Activated CD8-positive, alpha-beta T cell treated with anti-CD3 and anti-CD28 coated beads for 36 hours (primary cell): ENCODE measurements at places on chromosomes 5 and 9.

DNA sequence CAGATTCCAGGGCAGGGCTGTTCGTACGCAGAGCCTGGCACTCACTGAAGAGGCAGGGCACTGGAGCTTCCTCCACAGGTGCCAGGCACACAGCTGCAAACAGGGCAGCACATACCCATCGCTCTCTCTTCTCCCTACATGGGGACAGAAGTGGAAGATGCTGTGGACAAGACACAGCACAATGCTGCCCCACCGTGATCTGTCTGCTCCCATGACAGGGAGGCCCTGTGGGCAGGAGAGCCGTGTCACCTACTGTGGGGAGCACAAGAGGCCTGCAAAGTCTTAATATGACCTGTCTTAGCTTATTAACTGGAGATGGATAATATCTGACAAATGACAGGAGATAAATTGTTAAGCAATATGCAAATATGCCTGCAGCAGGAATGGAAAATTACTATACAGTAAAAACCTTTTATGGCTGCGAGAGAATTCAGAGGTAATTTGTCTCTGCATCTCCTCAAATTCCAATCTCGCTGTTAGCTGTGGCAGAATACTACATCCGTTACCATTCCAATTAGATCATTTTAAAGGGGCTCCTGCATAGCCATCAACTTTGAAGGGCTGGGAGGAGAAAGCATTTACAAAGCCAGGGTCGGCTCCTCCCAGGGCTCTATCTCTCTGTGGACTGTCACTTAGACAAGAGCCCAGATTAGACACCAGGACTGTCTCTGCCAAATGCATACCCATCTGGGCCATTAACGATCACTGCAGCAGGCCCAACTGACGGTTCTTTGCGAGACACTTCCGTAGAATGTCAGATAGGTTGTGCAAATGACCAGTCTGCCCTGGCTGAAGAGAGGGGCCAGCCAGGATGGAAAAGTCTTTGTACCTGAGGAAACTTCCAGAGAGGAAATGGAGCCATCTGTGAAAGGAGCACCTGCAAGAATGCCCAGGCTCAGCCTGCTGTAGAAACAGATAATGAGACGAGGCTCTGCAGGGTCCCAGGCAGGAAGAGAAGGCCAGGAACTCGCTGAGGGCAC, 90.7 kb upstream of the FSTL4 start:
- no peak for DNase-seq

- no peak for DNase-seq
Observed at GRCh38 chr9:19940811-19941535, 152.1 kb upstream of the SLC24A2 start.

DNA sequence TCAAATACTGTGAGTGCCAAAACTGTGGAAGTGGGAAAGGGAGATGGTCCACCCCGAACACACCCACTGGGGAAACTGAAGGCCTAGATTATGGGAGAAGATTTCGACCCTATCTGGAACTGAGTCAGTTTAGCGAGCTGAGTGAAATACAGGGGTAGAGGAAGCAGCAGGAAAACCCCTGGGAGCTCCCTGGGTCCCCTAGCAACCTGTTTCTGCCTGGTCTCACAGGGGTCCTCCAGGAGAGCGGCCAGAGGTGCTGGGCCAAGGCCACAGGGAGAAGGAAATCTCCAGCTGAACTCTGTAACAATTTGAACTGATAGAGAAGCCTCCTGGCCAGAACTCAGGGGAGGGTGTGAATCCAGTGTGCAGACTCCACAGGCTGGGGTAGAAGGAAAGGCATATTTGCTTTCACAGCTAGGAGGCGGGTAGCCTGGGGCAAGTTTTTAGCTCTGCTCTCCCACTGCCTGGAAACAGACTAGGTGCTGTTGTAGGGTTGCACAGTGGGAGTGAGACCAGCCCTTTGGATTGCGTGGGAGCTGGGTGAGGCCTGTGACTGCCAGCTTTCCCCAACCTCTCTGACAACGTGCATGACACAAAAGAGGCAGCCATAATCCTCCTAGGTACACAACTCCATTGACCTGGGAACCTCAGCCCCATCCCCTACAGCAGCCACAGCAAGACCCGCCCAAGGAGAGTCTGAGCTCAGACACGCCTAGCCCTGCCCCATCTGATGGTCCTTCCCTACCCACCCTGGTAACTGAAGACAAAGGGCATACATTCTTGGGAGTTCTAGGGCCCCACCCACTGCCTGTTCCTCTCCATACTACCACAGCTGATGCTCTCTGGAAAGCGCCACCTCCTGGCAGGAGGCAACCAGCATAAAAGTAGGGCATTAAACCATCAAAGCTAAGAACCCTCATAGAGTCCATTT, 78.8 kb upstream of the GPBP1 start:
- DNase-seq = peak; percentile 10

DNA sequence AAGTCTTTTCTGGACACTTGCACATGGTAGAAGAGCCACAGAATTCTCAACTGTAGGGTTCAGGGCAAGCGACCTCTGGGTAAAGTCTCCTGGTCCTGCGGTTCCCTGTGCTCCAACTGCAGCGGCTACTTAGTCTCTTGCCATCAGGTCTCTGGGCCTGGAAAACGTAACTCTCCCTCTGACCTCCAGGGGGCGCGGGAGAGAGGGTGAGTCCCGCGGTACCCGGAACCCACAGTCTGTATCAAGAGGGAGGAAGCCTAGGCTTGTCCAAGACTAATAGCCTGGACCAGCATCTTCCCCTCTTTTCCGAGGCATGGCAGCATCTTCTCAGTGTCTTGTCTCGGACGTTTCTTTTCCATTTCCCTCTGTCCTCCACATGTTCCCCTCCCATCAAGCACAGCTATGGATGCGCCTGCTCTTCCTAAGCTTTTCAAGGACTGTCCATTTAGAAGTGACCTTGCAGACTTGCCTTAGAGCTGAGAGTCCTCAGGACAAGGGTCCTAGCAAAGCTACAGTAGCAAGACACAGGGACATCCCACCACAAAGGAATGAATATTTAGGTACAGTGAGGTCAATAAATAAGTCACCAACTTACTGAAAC, 59.3 kb downstream of the FSTL4 start:
- DNase-seq = peak; percentile 71

- no peak for DNase-seq
Observed at GRCh38 chr9:22463205-22463604, 16.6 kb downstream of the DMRTA1 start.

GRCh38 chr5:44887722-44888121, 79.0 kb downstream of the MRPS30 start:
- no peak for DNase-seq

- DNase-seq = no peak
Observed at GRCh38 chr9:108282872-108283271, 572.9 kb downstream of the ACTL7B start.

GRCh38 chr9:90802386-90802985, 867 bp downstream of the SYK start:
- DNase-seq = no peak
